ENCODE measurements at places on chromosomes 16 and 17.

DNA sequence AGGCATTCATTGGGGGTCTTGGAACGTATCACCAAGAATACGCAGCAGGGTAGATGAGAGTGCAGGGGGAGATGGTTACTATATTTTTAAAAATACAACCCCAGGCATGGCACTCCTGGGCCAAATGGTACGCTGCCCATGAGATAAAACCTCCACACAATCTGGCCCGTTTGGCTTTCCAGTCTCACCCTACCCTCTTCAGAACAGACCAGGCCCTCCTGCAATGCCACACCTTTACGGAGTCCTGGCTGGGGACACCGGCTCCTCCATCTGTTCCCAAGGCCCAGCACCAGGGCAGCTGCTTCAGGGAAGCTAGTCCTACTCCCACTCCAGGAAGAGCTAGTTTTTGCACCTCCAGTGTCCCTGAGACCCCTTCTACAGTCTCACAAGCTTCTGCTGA lies 24.4 kb downstream of the SNN start:
- no peak for DNase-seq
- H3K27ac ChIP-seq, result no peak overlapping the region
- H3K36me3 ChIP-seq, result peaks cover 21% of the 10 kb centered on the region

DNA sequence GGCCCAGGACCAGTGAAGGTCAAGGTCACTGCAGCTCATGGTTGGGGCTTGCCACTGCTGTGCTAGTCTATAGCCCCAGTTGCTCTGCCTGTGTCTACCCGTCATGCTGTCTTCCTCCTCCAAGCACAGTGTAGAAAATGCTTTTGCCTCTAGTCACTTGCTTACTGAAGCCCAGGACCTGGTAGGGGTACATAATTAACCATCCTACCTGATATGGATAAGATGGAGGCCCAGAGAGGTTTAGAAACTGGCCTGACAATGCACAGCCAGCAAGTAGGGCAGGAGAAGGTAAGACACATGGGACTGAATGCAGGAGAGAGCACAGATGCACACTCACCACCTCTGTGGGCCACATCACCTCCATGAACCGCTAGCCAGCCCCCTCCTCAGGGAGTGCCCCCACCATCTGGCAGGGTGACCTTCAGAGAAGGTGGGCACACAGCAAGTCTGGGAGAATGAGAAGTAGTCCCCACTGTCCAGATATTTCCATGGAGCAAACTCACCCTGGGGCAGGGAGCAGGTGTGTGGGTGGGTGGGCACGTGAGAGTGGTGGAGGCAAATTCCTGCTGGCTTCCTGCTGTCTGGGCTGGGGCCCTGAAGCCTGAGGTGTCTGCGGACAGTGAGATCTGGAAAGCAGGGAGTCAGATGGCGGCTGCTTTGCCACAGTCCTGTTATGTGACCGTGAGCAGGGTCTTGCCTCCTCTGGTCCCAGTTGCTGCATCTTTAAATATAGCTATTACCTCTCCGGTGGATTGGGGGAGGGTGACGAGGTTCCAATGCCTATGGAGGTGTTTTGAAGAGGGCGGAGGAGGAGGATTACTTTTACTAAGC lies 1.0 kb downstream of the CX3CL1 start:
- H3K4me3 ChIP-seq, result no peak overlapping the region
- peaks cover 2% of the 10 kb centered on the region for H3K4me1 ChIP-seq
- no peaks in the 10 kb centered on the region for H3K36me3 ChIP-seq
- H3K27ac ChIP-seq, result no peak overlapping the region

GRCh38 chr17:51238255-51238887 lies 21.5 kb downstream of the MBTD1 start:
- no peak overlapping the region for H3K27ac ChIP-seq
- H3K4me3 ChIP-seq, result no peak overlapping the region
- no peak for DNase-seq

GRCh38 chr17:7107012-7107754 lies 7.4 kb downstream of the ASGR2 start:
- H3K27ac ChIP-seq, result no peak overlapping the region
- no peak overlapping the region for H3K4me3 ChIP-seq
- H3K4me1 ChIP-seq, result no peaks in the 10 kb centered on the region
- peaks cover 6% of the 10 kb centered on the region for H3K27me3 ChIP-seq
- H3K36me3 ChIP-seq, result no peaks in the 10 kb centered on the region
- DNase-seq, result no peak

GRCh38 chr16:760065-760464 lies 469 bp upstream of the MSLN start:
- peak overlapping the region; percentile 97 for H3K27ac ChIP-seq
- peak overlapping the region; percentile 78 for H3K4me3 ChIP-seq
- peaks cover 47% of the 10 kb centered on the region for H3K4me1 ChIP-seq
- DNase-seq, result no peak
- H3K36me3 ChIP-seq, result no peaks in the 10 kb centered on the region

- H3K27ac ChIP-seq, result no peak overlapping the region
- H3K4me3 ChIP-seq, result no peak overlapping the region
- H3K36me3 ChIP-seq, result no peaks in the 10 kb centered on the region
Observed at GRCh38 chr16:87966685-87967185, 15.5 kb downstream of the BANP start.

DNA sequence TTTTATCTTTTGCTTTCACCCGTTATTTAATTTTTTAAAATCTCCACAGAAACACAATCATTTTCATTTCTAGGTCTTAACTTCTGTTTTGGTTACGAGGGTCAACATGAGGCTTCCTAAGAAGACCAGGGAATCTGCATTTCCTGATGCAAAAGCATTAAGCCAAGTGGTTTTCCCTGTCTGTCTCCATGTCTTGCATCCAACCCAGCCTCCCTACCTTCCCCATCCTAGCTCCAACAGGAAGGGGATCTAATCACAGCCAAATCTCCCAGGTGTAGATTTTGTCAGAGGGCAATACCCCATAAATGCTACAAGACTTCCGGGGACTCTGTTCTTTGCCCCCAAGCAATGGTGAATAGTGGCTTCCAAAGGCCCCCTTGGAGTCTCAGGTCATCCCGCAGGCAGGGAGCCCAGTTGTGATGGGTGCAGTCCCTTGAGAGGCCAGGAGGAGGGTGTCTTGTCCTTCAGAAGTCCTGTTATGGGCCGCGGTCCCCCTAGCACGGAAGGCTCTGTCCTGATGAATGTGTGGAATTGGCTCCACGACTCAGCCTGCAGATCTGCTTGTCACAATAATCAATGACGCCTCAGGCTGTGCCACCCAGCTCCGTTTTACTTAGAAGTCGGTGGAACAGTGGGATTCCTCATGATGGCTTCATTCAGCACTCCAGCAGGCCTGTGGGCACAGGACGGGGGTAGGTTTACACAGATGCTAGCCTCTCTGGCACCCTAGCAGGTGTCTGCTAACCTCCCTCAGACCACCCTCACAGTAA lies 141.1 kb downstream of the RGS9 start:
- H3K36me3 ChIP-seq, result no peaks in the 10 kb centered on the region
- no peaks in the 10 kb centered on the region for H3K4me1 ChIP-seq
- no peaks in the 10 kb centered on the region for H3K27me3 ChIP-seq
- no peak overlapping the region for H3K4me3 ChIP-seq
- H3K27ac ChIP-seq, result no peak overlapping the region

- H3K36me3 ChIP-seq, result no peaks in the 10 kb centered on the region
- DNase-seq, result no peak
- H3K4me3 ChIP-seq, result no peak overlapping the region
- H3K27me3 ChIP-seq, result no peaks in the 10 kb centered on the region
- no peak overlapping the region for H3K27ac ChIP-seq
- no peaks in the 10 kb centered on the region for H3K4me1 ChIP-seq
Observed at GRCh38 chr17:69090365-69090764, 29.6 kb upstream of the ABCA9 start.

GRCh38 chr16:71722801-71723536 lies 1.5 kb downstream of the PHLPP2 start:
- peaks cover 10% of the 10 kb centered on the region for H3K4me1 ChIP-seq
- H3K4me3 ChIP-seq, result peak overlapping the region; percentile 66
- H3K36me3 ChIP-seq, result no peaks in the 10 kb centered on the region
- H3K27ac ChIP-seq, result peak overlapping the region; percentile 86

- DNase-seq, result no peak
- no peak overlapping the region for H3K4me3 ChIP-seq
- H3K27me3 ChIP-seq, result no peaks in the 10 kb centered on the region
Observed at GRCh38 chr16:85018529-85019236, 7.3 kb upstream of the ZDHHC7 start.

DNA sequence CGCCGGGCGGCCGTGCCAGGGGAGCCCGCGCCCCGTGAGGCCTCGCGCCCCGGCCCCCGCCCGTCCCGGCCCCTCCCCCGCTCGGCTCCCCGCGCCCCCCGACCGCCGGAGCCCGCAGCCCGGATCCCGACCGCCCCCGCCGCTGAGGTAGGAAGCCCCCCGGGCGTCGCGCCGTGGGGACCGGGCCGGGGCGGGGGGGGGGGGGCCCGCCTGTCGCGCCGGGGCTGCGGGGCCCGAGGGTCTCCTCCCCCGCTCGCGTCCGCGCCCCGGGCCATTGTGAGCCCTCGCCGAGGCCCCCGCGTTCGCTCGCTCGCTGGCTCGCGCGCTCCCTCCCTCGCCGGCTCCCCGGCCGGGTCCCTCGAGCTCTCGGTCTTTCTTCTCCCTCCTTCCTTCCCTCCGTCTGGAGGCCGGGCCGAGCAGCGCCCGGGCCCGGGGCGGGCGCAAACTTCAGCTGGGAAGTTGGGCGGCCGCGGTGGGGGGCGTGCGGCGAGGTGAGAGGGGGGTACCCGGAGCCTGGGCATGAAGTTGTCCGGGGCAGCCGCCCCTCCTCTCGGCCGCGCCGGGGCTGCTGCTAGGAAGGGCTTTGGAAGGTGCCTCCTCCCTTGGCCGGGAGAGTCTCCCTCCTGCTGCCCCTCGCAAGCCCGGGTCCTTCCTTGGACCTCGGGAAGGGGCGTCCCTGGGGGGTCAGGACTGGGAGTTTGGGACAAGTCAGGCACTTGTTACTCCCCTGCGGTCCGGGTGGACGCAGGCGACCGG lies 419 bp downstream of the GLIS2 start:
- H3K27me3 ChIP-seq, result no peaks in the 10 kb centered on the region
- H3K36me3 ChIP-seq, result no peaks in the 10 kb centered on the region
- peak overlapping the region; percentile 93 for H3K27ac ChIP-seq
- peak overlapping the region; percentile 79 for H3K4me3 ChIP-seq

DNA sequence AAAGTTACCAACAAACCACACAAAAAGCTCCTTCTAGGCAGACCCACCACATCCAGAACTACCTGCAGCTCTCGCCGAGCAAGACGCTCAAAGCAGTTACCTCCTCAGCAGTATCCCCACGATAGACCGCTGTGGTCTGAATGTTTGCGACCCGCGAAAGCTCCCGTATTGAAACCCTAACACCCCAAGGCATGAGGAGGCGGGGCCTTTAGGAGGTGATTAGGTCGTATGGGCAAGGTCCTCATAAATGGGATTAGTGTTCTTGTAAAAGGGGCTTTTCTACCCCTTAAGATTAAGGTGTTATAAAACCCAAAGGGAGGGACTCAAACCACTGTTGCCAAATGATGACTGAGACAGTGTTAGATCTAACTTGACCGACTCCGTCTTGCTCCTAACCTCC lies 19.0 kb upstream of the RPH3AL start:
- no peak overlapping the region for H3K27ac ChIP-seq
- no peaks in the 10 kb centered on the region for H3K36me3 ChIP-seq

- DNase-seq, result no peak
- H3K27ac ChIP-seq, result no peak overlapping the region
- no peaks in the 10 kb centered on the region for H3K36me3 ChIP-seq
- H3K4me1 ChIP-seq, result peaks cover 24% of the 10 kb centered on the region
- H3K4me3 ChIP-seq, result no peak overlapping the region
Observed at GRCh38 chr17:42179911-42180410, 981 bp downstream of the KCNH4 start.

DNA sequence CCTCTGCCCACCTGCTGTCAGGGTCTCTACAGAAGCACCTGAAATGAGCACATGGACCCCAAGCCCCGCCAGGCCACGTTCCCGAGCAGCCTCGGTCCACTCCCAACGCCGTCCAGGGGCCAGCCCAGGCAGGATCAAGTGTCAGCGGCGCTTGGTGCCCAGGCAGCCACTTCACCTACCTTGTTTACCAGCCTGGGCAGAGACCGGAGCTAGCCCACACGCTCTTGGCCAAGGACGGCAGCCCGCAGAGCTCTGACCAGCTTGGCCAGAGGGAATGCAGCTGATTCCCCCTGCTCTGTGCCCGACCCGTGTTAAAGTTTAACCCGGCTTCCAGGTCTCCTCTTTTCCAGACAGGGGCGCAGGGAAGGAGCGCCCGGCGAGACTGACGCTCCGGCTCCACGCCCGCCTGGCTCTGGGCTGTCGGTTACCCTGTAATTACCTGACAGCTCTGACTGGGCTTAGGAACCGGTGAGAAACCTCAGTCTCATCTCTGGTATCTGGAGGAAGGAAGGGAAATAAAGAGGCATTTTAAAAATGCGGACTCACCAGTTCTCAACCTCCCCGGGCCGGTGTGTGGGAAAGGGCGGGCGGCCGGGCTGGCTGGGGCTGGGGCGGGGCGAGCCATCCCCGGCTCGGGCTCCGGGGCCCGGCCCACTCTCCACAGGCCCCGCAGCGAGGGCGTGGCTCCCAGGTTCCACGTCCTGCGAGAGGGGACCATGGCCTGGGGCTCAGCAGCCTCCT lies 4.6 kb downstream of the KIFC3 start:
- peaks cover 59% of the 10 kb centered on the region for H3K4me1 ChIP-seq
- no peak for DNase-seq
- H3K36me3 ChIP-seq, result no peaks in the 10 kb centered on the region
- H3K27me3 ChIP-seq, result no peaks in the 10 kb centered on the region

DNA sequence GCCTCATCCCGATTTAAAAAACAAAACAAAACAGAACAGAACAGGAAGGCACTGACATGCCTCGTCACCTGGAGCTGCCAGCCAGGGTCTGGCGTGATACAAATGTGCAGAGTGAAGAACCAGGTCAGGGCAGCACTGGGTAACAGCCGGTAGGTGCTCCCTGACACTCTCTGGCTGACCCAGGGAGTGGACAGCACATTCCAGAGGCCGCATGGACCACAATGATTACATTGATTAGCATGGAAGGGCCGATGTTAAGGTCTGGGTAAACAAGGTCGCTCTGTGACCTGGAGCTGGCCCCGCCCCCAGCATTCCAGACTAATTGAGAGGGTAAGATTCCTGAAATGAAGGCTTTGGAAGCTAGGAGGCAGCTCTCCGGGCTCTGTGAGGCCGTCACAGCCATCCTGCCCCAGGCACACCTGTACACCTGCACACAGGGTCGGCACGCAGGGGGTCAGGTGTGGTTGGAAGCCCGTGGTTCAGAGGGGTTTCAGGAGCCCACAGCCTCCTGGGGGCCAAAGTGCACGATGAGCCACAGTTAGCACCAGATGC lies 21.4 kb downstream of the PIEZO1 start:
- no peaks in the 10 kb centered on the region for H3K27me3 ChIP-seq
- H3K27ac ChIP-seq, result no peak overlapping the region
- no peak for DNase-seq
- no peak overlapping the region for H3K4me3 ChIP-seq
- peaks cover 76% of the 10 kb centered on the region for H3K4me1 ChIP-seq

DNA sequence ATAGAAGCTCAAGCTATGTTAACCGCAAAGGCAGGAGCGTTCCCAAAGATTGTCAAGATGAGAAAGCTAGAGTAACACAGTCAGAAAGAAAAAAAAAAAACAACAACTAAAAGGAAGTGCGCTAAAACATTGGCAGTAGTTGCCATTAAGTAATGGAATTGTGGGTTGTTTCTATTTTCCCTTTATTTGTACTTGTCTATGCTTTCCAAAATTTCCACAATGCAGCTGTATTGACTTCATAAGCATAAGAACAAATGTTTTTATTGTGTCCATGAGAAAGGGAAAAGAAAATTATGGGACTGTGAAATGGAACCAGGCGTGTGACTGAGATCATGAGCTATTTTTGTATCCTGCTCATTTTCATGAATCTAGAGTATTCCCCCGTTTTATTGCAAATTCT lies 153.4 kb downstream of the TMEM114 start:
- no peaks in the 10 kb centered on the region for H3K36me3 ChIP-seq
- no peak for DNase-seq
- no peaks in the 10 kb centered on the region for H3K27me3 ChIP-seq
- no peaks in the 10 kb centered on the region for H3K4me1 ChIP-seq

- DNase-seq, result no peak
- peaks cover 48% of the 10 kb centered on the region for H3K27me3 ChIP-seq
- no peak overlapping the region for H3K4me3 ChIP-seq
- no peak overlapping the region for H3K27ac ChIP-seq
- H3K4me1 ChIP-seq, result no peaks in the 10 kb centered on the region
Observed at GRCh38 chr16:86240716-86241363, 269.5 kb upstream of the FOXF1 start.
